ENCODE measurements at places on chromosomes 16 and 17.

GRCh38 chr17:77526259-77526711 lies 385.5 kb downstream of the SEC14L1 start:
- DNase-seq: no peak

DNA sequence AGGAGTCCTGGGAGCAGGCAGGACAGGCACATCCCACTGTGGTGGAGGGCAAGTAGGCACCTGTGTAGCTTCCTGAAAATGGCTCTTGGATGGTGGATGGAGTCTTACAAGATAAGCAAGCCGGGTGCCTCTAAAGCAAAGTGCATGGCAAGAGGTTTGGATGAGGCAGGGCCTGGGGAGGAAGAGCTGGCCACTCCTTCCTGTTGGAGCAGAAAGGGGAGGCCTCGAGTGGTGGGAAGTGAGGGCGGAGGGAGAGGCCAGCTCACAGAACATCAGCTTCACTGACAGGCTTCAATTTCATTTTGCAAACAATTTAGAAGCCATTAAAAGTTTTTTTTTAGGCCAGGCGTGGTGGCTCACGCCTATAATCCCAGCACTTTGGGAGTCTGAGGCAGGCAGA lies 31.0 kb downstream of the CD300A start:
- DNase-seq: no peak

DNA sequence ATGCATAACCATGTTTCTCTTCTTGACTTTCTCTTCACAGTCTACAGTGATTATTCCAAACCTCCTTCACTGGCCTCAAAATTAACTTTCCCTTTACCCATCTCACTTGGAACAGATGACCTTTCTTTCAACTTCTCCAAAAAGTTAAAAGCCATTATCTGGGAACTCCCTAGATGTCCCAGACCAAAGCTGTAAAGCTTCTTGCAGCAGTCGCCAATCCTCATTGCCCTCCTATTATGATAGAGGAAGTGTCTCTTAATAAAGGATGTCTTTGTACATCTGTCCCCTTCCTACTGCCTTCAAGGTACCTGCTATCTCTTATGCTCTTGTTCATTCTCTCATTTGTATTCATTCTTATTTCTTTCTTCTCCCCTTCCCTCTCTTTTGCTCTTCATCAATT lies 127.5 kb downstream of the MRTFB start:
- no peak for DNase-seq

GRCh38 chr17:79670537-79671084 lies 59.8 kb upstream of the RBFOX3 start:
- DNase-seq: no peak

- peak; percentile 96 for DNase-seq
These were observed at the start of gene NLRP1 for GRCh38 chr17:5584383-5585286. TSS of gene NLRP1 (minus strand) at chr17:5584509. CDS start at chr17:5583957, 552 bp downstream.

DNA sequence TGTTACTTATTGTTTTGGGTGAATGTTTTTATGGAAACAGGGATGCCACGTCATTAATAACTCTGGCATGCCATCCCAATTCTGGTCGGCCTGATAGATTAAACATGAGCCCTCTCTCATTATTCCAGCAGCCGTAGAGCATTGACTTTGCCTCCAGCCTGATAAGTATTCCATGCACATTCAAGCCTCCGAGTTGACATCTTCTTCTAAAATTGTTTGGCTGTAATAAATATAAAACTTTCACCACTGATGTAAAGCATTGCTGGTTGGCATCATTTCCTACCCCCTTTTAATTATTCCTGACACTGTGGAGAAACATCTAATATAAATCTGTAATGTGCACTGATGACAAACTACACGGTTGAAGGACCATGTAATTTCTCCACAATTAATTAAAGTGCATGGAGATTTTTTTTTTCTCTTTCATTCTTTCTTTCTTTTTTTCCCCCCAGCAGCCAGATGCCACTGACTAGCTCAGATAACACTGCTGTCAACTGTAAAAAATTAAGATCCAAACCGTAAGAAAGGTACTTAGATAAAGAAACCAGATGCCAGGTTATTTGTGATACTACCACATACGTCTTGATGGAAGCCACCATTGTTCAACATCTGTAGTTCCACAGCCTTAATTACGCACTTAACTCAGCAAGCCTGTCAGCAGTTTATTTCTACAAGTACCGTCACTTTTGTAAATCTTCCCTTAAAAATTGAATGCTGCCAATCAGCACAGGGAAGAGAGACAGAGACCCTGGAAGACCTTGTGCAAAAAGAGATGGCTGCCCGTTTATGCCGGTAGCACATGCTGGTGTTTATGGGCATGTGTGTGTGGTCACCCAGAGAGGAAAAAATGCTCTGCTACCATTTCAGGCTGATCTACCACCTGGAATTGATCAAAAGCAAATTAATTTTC lies 237.7 kb downstream of the IRX3 start:
- DNase-seq: no peak

DNA sequence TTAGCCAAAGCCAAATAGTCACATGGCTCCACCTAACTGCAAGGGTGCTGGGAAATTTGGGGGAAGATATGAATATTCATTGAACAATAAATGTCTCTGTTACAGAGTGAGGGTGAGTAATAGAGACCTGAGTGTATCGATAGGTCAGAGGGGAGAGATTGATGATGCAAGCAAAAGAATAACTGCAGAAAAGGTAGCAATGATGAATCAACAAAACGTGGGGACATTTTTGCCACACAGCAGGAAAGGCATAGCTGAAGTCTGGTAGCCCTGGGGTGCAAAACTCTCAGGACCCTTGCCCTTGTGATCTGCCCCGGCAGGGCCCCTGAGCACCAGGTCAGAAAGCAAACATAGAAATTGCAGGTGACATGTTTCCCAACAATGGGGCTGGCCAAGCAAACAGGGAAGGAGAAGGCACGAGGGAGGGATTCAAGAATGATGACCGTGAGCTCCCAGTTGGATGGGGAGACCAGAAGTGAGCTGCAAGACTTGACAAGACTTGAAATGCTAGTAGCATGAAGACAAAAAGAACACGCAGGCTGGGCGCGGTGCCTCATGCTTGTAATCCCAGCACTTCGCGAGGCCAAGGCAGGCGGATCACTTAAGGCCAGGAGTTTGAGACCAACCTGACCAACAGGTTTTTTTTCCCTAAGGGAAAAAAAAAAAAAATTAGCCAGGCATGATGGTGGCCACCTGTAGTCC lies 12.7 kb upstream of the HERPUD1 start:
- no peak for DNase-seq

- no peak for DNase-seq
These were observed 219.7 kb downstream of the TMEM114 start for GRCh38 chr16:8370374-8371270.

GRCh38 chr17:65660947-65661346 lies 99.5 kb upstream of the AXIN2 start:
- no peak for DNase-seq

DNA sequence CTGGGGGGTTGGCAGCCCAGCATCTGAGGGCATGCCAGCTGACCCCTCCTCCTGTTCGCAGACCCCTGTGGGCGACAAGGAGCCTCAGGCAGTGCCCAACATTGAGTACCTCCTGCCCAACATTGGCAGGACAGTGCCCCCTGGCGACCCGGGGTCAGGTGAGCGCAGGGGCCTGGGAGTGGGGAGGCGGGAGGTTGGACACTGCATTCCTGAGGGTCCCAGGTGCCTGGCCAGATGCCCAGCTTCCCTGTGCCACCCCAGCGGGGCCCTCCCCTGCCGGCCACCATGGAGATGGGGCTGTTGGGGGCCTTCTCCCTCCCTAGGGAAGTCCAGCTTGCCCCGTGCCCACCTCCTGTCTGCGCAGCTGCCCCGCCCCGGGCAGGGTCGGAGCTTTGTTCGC lies 70.1 kb downstream of the ARHGAP23 start:
- DNase-seq: no peak

DNA sequence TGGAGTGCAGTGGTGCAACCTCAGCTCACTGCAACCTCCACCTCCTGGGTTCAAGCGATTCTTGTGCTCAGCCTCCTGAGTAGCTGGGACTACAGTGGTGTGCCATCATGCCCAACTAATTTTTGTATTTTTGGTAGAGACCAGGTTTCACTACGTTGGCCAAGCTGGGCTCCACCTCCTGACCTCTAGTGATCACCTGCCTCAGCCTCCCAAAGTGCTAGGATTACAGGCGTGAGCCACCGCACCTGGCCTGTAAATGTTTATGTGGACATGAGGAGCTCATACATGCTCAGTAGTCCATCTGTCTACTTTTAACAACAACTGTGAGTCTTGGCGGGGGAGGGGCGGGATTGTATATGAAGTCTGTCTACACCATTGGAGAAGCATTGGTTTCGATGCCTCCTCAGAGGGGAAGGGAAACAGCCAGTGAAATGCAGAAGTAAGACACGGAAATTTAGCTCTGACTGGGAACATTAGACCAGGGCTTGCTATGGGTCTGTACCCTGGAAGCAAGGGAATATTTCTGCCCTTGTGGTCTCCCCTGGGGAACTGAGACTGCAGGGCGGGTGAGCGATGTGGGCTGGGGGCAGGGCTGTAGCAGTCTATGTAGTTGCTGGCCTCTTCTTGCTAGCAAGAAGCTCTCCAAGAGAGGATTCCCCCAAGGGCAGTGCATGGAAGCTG lies 9.3 kb downstream of the NUBP1 start:
- no peak for DNase-seq

GRCh38 chr16:11725457-11725856 lies 17.2 kb downstream of the TXNDC11 start:
- no peak for DNase-seq

DNA sequence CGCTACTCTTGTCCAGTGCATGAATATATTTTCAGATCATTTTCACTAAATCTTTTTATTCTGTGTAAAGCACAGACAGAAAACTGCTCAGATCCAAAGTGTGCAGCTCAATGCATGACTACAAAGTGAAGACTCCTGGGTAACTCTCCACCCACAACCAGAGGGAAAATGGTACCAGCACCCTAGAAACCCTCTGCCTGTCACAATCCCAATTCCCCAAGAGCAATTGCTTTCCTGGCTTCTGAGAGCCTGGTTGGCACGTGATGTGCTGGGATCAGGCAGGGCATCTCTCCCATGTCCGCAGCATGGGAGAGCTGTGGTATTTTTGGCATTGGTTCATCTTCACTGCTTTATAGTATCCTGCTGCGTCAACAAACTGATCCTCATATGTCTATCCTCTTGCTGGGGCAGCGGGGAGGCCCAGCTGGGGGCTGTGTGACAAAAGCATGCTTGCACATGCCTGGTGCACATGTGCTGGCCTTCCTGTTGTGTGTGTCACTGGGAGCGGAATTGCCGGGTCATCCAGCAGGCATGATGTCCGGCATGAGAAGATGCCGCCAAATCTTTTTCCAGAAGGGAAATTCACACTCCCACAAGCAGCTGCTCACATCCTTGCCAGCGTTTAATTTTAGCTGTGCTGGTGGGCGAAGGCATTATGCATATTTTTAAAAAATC lies 278.9 kb upstream of the FOXF1 start:
- DNase-seq: no peak

- no peak for DNase-seq
These were observed 19.2 kb downstream of the ARHGAP27 start for GRCh38 chr17:45413498-45413923.

- no peak for DNase-seq
These were observed 33.7 kb downstream of the TMEM235 start for GRCh38 chr17:78265121-78265520.

DNA sequence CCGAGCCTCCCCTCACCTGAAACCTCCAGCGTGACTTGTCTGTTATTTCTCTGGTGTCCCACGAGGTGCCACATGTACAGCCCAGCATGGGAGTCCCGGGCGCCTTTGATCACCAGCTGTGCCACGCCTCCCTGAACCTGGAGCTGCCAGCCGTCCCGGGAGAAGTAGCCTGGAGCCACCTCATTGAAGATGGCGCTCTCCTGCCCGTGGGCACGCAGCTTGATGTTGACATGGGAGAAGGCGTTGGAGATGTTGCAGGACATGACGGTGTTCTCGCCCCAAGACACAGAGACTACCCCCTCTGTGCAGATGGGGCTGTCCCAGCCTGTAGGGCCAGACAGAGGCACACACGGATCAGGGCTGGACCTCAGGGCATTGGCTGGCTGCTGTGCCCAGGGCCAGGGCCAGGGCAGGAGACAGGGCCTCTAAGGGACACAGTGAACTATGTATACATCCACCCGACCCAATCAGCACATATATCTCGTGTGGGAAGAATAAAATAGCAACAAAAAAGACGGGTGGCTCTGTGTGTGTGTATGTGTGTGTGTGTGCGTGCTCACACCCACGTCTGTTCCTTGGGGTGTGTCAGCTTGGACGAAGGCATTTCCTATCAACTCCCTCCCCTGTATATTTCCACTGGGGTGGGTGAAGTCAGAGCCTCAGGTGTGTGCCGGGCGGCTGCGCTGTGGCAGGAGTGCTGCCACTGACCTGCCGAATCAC lies 7.3 kb upstream of the CD7 start:
- DNase-seq: no peak

GRCh38 chr17:18093616-18094408 lies 6.1 kb downstream of the DRG2 start:
- DNase-seq: no peak

GRCh38 chr17:13540546-13540945 lies 61.2 kb downstream of the HS3ST3A1 start:
- DNase-seq: no peak

- DNase-seq: no peak
These were observed 18.3 kb downstream of the SLC7A6OS start for GRCh38 chr16:68292425-68292824.

GRCh38 chr16:73143002-73143401 lies 95.1 kb upstream of the ZFHX3 start:
- no peak for DNase-seq

- no peak for DNase-seq
These were observed 25.2 kb downstream of the BCO1 start for GRCh38 chr16:81263470-81264220.

GRCh38 chr16:82563401-82563800 lies 63.4 kb upstream of the CDH13 start:
- no peak for DNase-seq

DNA sequence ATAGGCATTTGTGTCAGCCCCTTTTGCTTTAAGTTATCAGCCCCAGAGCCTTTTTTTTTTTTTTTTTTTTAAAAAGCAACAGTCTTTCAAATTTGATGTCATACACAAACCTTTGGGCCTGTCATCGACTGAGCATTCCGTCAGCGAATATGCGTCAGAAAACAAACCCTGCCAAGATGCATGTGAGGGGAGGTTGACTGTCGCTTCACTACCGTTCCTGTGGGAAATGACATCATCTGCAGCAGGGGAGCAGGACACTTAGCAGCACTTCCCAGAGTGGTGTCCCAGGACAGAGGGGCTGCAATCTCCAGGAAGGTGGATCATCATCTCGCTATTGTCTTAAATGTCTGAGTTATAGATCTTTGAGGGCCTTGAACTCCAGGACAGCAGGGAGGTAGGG lies 358.3 kb downstream of the SNX29 start:
- DNase-seq: no peak

- no peak for DNase-seq
These were observed 65.9 kb upstream of the CDH13 start for GRCh38 chr16:82560805-82561325.

DNA sequence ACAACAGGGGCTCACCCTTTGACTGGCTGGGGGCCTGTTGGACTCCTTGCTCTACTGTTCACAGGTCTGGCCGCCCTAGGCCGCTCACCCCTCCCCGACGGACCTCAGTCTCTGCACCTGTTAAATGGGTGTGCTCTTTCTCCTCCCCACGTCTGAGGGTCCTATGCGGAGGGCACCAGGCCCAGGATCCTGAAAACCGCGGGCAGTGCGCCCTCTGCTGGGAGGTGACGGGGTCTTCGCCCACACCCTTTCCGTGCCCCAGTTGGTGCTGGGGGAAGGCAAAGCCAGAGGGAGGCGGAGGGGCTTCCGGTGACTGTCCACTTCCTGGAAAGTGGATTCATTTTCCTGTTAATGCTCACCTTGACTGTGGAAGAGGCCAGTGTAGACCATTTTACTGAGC lies 1010.9 kb downstream of the KCNJ18 start:
- no peak for DNase-seq

All from naive thymus-derived CD4-positive, alpha-beta T cell (primary cell).